MM.1S (cell line): ENCODE measurements at places on chromosomes 5 and 9.
A peak's percentile ranks its signal among the peaks of the same experiment; 100 is the strongest.

DNA sequence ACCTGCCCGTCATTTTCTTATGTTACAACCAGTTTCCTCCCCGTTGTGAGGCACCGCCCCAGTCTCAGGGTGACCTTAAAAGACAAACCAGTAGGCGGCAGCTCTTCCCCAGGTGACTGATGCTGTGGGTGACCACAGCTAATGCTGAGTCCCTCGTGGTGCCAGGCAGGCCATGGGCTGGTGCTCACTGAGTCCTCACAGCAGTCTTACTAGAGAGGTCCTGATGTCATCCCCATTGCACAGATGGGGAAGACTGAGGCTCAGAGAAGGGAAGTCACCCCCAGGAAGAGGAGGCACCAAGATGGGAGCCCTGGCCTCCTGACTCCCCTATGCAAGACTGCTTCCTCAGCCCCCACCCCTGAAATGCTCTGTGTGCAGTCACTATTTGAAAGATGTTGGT is 978 bp downstream of the CFAP157 start:
- DNase-seq = peak; percentile 12

DNA sequence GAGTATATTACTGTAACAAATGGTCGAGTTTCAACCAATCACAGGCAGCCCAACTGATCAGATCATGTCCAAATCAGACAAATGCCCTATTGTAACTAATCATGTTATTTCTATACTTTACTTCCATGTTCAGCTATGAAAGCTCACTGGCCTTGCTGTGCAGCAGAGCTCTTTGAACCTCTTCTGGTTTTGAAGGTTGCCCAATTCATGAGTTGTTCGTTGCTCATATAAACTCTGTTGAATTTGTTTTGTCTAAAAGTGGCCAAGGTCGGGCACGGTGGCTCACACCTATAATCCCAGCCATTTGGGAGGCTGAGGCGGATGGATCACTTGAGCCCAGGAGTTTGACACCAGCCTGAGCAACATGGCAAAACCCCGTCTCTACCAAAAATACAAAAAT is 21.6 kb downstream of the PDE6A start:
- DNase-seq = no peak

- DNase-seq = no peak
Observed at GRCh38 chr5:72510610-72511181, 3.5 kb upstream of the ZNF366 start.

DNA sequence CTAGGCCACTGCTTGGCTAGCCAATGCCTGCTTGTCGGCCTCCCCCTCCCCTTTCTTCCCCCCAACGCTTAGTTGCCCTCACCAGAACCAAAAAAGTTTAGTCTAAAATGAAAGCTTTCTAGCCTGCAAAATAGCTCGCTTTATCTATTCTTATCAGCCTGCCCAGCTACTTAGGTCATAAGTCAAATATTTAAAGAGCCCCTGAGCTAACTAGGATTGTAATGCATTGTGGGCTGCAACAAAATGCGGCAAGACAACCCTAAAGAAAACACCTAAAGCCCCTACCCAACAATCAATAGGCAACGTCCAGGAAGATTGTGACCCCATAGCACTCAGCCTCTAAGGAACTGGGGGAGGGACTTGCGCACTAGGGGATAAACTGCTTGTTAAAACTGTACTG is 38.6 kb upstream of the PCSK5 start:
- no peak for DNase-seq

- DNase-seq = no peak
Observed at GRCh38 chr5:142063878-142064331, 44.7 kb upstream of the NDFIP1 start.

DNA sequence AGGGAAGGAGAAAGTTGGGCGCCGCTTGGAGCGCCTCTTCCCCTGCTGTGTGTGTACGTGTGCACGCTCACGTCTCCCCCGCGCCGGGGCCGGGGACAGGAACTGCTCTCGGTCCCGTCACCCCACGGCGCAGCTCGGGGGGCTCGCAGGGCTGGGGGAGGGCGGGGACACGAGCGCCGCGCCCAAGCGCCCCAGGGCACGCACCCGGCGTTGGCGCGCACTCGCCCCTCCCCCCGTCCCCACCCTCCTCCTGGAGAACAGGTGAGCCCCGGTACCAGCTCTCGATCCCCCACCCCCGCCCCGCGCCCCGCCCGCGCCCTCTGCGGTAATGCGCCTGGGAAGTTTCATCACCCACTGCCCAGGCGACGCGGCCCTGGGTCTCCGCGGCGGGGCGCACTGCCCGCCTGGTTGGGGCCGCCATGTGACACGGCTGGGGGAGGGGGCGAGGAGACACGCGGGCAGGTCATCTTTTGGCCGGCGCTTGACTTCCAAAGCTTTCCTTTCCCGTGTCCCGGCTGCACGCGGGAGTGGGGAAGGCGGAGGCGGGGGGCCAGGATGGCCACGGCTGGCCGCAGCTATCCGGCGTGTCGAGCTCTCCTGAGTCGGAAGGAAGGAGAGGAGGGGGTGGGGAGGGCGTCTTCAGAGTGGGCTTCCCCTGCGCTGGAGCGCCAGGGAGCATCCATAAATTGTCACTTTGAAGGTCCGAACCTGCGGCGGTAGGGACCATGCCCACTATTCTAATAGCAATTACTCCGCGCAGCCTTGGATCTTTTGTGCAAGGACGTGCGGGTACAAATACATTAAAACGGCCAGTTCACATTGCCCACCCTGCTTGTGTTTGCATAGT is 1.5 kb upstream of the STC2 start:
- no peak for DNase-seq

DNA sequence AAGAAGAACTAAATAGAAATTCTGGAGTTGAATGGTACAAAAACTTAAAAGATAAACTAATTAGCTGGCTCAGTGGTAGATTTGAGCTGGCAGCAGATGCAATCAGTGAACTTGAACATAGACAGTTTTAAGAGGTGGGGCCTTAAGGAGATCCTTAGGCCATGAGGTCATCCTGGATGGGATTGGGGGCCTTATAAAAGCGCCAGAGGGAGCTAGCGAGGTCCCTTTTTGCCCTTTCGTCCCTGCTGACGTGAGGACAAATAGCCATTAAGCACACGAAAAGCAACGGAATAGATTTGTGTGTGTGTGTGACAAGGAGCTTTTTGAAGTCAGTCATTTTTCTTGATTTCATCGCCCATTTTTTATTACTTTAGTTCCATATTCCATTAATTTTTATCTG is 83.3 kb downstream of the ZNF354C start:
- DNase-seq = peak; percentile 13

- DNase-seq = peak; percentile 65
Observed at GRCh38 chr5:149268928-149269557, 2.6 kb upstream of the AFAP1L1 start.

DNA sequence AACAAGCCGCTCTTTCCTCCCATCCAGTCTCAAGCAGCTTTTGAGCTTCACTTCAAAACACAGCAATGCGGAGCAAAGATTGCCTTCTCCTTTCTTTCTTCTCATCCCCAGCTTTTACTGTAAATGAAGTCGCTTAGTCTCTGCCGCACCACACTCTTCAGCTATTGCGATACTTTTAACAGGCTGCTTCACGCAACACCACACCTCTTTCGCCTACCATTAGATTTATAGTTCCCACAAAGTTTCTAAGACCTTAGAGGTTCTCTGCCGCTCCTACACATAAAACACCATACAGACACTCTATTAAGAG is 711 bp downstream of the PGGT1B start:
- DNase-seq = no peak

GRCh38 chr9:106420511-106420944 is 442.4 kb upstream of the ZNF462 start:
- peak; percentile 71 for DNase-seq
